Fibroblast of lung (primary cell): ENCODE measurements at places on chromosomes 13 and 19. TPM values are rescaled to one million over a fixed set of nuclear protein-coding genes. Genes with fewer than 3 reads are reported as not detected.

Gene TLE6
- 0.51 and 1.7 TPM in 2 replicates for total RNA-seq

Gene PIP5K1C
- 11.3 and 16.7 TPM in 2 replicates for total RNA-seq

Gene ZNF223
- total RNA-seq = 4.6 and 5.3 TPM in 2 replicates

Gene FOXO1
- total RNA-seq = 2.5 and 2.8 TPM in 2 replicates

Gene MEF2B
- total RNA-seq = under 0.01 and 0.33 TPM in 2 replicates

Gene IL12RB1
- under 0.01 and 0.50 TPM in 2 replicates for total RNA-seq

Gene TTYH1
- not detected in 2 replicates for total RNA-seq

Gene PDE4C
- 1.3 and 2.0 TPM in 2 replicates for total RNA-seq

Gene SMIM44
- total RNA-seq = not detected in 2 replicates

Gene FARP1
- 21.6 and 50.9 TPM in 2 replicates for total RNA-seq

Gene EPS8L1
- 0.17 and 0.51 TPM in 2 replicates for total RNA-seq

Gene ZNF560
- total RNA-seq = 3.3 and 7.3 TPM in 2 replicates

Gene ZNF559
- 14.4 and 19.8 TPM in 2 replicates for total RNA-seq

Gene DCT
- under 0.01 and 0.17 TPM in 2 replicates for total RNA-seq

- no peak for DNase-seq
These were observed 6.6 kb upstream of the MCF2L start for GRCh38 chr13:112962396-112962795.

DNA sequence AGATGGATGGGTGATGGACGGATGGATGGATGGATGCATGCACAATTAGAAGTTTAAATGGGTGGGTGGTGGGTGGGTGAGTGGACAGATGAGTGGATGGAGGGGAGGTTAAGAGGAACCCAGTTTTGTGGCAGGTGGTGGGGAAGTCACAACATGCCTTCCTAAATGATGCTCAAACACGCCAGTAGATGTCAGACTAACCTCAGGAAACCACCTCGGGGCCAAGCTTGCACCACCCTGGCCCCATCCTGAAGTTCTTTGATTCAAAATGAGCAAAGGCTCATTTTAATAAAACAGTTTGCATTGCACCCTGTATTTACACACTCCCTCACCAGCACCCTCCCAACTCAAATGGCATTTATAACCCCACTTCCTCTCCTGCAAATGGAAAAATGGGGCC is 91.4 kb upstream of the CACNA1A start:
- DNase-seq = peak; percentile 77

- DNase-seq = no peak
These were observed 3.6 kb downstream of the LTBP4 start for GRCh38 chr19:40604647-40605215.

- DNase-seq = no peak
These were observed 72.8 kb downstream of the DPF1 start for GRCh38 chr19:38151242-38151641.

DNA sequence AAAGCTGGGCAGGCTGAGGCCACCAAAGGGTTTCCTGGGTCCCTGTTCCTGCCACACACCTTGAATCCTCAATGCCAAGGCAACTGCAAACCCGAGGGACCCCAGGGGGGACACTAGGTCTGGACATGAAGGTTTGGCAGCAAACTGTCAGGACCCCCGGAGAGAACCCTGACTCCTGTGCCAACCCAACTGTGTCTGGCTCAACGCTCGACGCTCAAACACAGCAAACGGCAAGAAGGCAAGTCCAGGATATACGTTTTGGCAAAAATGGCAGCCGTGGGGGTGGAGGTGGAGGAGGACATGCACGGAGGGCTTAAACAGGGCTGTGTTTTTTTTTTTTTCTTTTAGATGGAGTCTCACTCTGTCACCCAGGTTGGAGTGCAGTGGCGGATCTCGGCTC is 73.0 kb downstream of the GADD45B start:
- DNase-seq = no peak

GRCh38 chr13:85828094-85828684 is 29.0 kb upstream of the SLITRK6 start:
- peak; percentile 4 for DNase-seq

DNA sequence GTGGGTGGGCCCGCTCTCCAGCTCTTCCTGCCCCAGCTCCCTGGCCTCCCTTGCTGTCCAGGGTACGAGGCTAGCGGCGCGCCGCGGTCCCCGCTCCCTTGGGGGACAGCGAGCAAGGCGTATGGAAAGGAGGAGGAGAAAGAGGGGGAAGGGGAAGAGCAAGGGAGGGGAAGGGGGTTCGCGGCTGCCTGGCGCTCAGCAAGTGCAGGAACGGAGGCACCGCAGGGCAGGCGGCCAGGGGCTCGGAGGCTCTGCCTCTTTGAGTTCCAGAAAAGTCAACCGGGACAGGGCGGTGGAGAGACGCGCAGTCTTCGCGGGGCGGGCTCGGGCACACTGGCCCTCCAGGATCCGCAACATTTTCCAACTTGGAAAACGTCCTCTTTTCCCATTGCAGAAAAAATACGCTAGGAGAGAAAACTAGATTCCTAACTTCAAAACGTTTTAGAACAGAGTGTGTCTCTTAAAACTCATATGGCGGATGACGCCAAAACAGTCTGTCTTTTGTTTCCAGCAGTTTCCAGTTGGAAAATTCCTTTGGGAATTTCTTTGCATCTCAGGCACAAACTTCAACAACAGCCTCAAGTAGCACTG is 23.1 kb upstream of the TNFRSF19 start:
- DNase-seq = peak; percentile 51

DNA sequence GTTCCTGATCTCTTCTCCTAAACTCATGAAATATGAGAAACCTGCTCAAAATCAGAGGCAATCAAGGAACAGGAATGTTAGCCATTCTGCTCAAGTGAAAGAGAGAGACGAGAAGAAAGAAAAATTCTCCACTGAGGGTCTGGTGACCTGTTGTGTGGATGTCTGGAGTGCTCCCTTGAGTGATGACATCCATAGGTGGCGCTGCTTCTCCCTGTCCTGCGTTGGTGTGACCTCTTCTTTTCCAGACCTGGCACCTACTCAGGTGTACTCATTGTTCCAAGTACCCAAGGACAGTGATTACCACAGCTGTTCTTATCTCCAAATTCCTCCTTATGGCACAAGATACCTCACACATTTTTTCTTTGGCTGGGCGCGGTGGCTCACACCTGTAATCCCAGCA is 4.0 kb downstream of the ZNF223 start:
- DNase-seq = no peak

DNA sequence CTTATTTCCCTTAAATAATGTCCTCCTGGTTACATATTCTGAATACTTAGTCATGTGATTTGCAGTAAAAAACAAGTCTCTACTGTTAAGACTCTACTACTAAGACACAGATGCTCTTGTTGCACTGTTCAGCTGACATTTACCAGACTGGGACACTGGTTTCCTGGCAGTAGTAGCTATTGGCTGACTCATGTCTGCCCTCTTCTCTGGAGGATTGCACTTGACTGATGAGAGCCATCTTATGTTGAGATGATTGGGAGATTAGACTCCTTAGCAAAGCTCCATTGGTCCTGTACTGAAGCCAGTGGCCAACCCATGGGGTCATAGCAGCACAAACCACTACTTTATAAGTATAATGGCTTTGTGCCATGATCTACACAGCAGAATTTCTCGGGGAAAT is 1672.6 kb upstream of the PCDH20 start:
- peak; percentile 68 for DNase-seq

DNA sequence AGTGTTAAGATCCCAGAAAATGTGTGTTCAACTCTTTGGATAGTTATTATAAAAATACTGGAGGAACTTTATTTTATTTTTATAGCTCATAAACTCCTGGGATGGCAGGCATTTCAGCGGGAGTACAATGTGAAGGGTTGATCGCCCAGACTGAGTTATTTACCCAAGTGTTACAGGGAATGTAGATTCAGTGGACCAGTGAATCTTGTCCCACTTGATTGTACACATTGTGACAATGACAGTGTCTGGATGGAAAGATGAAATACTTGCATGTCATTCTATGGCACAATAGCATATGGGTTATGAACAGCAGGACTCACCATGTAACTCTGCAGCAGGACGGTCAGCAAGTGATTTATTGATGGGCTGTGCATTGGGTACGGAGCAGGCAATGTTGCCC is 20.3 kb downstream of the OLFM4 start:
- no peak for DNase-seq

GRCh38 chr19:43499042-43499441 is 5.5 kb downstream of the PHLDB3 start:
- no peak for DNase-seq

- DNase-seq = no peak
These were observed 36.8 kb downstream of the NLRP12 start for GRCh38 chr19:53787266-53787665.

GRCh38 chr13:83691966-83692365 is 190.3 kb downstream of the SLITRK1 start:
- DNase-seq = peak; percentile 5

- DNase-seq = no peak
These were observed 602.9 kb downstream of the OLFM4 start for GRCh38 chr13:53631511-53631910.

DNA sequence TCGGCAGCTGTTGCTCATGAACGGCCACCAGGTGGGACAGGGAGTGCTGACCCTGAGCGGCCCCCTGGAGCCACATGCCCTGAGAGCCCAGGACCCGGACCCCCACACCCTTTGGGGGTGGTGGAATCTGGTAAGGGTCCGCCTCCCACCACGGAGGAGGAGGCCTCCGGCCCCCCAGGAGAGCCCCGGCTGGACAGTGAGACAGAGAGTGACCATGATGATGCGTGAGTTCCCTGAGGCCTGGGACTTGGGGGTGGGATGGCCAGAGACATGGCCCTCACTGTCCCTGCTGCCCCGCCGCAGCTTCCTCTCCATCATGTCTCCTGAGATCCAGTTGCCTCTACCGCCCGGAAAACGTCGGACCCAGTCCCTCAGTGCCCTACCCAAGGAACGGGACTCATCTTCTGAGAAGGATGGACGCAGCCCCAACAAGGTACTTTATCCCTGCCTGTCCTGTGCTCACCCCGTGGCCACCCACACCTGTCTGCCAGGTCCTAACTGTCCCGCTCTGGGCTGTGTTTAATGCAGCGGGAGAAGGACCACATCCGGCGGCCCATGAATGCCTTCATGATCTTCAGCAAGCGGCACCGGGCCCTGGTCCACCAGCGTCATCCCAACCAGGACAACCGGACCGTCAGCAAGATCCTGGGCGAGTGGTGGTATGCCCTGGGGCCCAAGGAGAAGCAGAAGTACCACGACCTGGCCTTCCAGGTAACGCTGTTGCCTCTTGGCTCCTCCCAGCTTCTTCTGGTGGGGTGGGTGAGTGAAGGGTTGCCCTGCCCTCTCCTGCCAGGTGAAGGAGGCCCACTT is 14.7 kb upstream of the PRR19 start:
- no peak for DNase-seq

DNA sequence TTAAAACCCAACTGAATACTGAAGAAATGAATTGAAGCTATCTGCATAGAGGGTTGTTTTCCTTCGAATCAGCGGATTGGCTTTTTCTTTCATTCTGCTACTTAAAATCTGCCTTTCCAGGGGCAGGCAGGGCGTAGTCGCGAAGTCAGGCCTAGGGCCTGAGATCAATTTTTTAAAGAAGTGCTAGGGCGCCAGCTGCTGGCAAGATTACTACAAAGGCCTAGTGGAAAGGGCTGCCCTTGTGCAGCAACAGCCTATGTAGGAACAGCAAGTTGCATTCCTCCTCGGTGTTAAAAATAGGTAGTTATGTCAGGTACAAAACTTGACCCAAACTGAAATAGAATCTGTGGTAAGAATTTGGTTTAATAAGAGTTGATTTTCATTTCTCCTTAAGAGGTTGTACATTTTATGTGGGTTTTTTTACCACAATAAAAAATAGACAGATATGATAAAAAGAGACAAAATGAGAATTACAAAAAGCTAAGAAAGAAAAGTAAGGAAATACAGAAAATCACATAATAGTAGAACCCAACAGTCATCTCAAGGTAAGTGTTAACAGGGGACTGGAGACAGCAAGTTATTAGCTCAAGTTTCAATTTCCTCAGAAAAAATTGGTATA is 9.5 kb upstream of the URAD start:
- DNase-seq = peak; percentile 34

- peak; percentile 64 for DNase-seq
These were observed 17.1 kb upstream of the LRCH1 start for GRCh38 chr13:46535825-46536224.

DNA sequence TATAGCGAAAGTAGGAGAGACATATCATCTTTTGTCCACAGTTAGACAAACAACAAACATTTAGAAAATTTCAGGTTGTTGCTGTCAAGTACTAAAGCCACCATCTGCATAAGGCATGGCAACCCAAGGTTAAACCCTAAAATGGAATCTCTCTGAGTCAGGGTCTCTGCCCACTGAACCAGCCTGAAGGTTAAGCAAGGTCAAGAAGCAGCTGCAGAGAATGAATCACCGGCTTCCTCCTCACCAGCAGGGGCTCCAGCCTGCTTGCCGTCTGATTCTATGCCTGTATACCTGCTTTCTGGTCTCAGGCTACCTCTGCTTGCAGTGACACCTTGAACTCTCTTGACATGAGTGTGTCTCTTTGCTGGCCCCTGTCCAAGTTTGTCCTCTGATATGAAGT is 726.2 kb upstream of the SGCG start:
- peak; percentile 46 for DNase-seq

DNA sequence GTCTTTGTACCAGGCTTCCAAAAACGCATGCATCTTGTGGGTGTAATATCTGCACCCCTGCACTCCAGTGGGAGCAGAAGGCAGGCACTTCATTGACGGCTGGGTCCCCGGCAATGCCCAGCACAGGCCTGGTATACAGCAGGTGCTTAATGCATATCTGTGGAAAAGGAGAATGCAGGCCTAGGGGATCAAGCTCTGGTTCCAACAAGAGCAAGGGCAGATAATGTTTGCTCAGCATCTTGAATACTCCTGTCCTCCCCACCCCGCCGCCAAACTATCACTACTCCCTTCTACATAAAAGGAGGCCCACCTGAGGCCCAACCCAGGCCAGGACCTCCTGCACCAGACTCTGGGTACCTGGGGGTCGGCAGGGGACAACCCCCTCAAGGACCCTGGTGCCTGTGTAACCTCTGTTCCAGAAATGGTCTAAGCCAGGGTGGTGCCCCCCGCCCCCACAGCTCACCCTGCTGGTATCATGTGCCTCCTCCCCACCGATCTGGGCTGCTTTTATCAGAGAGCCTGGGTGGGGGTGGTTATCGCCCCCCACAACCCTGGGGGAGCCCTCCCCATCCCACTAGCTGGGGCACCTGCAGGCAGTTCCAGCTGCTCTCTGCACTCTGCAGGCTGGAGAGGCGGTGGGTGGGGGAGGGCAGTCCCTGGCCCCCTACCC is 4.8 kb downstream of the KLF16 start:
- no peak for DNase-seq

- no peak for DNase-seq
These were observed 21.7 kb upstream of the TFDP1 start for GRCh38 chr13:113562844-113563243.

GRCh38 chr19:13087295-13087694 is 15.4 kb downstream of the LYL1 start:
- DNase-seq = no peak

GRCh38 chr13:28953714-28954418 is 133.7 kb downstream of the MTUS2 start:
- DNase-seq = no peak

GRCh38 chr13:50979187-50979586 is 69.6 kb downstream of the RNASEH2B start:
- DNase-seq = no peak

- DNase-seq = no peak
These were observed 471 bp upstream of the ERVK3-1 start for GRCh38 chr19:58304748-58305064.
